ENCODE measurements at places on chromosomes 2 and 18. TPM values are rescaled to one million over a fixed set of nuclear protein-coding genes. Genes with fewer than 3 reads are reported as not detected.

DNA sequence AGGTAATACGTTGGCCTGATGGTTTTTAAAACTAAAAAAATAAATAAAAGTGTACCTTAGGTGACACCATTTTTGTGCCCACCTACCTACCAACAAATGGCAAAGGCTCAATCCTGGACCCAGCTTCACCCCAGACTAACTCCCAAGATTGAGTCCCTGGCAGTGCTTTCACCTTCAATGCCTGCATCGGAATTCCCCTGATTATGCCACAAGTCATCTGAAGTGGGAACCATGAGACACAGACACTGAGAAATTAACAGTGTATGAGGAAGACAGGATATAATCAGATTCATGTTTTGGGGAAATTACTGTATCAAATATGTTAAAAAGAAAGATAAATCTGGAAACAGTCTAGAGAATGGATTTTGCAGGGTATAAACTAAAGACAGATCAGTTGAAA, 41.6 kb downstream of the ZBTB14 start:
- DNase-seq: no peak

GRCh38 chr2:43708891-43709290, 32.7 kb upstream of the C1GALT1C1L start:
- no peak for DNase-seq

DNA sequence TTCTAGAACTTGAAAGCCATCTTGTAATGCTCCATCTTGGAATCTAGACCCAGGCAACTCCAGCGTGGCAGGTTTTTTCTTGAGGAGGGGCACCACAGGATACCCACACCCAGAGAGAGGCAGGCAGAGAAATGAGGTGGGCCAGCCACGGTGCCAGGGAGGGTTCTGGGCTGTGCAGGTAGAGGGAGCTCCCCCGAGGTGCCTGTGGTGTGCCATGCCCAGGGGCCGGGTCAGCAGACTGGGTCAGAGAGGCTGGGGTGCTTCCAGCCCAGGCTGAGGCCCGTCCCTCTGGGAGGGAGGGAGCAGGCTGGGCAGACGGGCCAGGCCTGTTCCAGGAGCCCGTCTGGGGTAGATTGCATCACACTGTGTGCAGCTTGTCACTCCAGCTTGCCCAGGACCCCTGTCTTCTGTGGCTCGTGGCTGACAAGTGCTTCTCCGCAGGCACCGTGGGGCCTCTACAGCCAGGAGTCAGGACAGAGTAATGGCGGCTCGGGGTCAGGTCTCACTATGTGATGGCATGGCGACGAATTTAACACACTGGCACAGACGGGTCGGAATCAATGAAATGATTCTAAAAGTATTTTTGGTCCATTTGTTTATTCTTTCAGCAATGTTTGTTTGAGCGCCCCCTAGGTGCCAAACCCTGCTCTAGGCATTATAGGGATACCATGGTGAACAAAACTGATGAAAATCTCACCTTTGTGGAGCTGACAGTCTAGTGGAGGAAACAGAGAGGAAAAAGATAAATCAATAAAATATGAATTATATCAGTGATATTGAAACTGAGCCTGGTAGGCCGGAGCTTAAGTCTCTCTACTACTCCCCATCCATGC, 144.0 kb downstream of the ACOXL start:
- no peak for DNase-seq

- no peak for DNase-seq
Measured at GRCh38 chr18:27412556-27412955, 227.4 kb upstream of the CHST9 start.

- no peak for DNase-seq
Measured at GRCh38 chr2:125095826-125096225, 1070.7 kb downstream of the CNTNAP5 start.

Gene C2orf80
- polyA plus RNA-seq: 0.25 TPM

Gene HNMT
- 78.8 TPM for polyA plus RNA-seq
